Neural crest cell (in vitro differentiated cells): ENCODE measurements at places on chromosomes 11 and 22. TPM values are rescaled to one million over a fixed set of nuclear protein-coding genes. Genes with fewer than 3 reads are reported as not detected.

The PTPMT1 gene
- total RNA-seq: 41.8 and 47.0 TPM in 2 replicates

DNA sequence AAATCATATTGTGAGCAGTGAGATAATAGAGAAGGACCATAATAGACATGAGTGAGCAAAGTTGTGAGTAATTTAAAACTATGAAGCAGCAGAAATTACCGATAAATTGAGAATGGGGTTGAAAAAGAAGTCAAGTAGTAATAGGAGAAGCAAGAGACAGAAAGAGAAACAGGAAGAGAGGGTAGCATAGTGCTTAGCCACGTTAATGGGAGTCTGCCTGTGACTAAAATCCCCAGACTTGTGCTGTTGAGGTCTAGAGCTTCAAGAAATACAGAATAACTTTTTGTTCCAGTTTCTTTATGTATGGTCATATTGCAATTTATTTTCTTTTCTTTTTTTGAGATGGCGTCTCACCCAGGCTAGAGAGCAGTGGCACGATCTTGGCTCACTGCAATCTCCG lies 368.7 kb downstream of the METTL15 start:
- DNase-seq: no peak
- no peak overlapping the region for H3K4me3 ChIP-seq
- H3K27ac ChIP-seq: no peak overlapping the region
- H3K4me1 ChIP-seq: peaks cover 5% of the 10 kb centered on the region
- no peaks in the 10 kb centered on the region for H3K36me3 ChIP-seq
- H3K27me3 ChIP-seq: no peaks in the 10 kb centered on the region

- H3K4me1 ChIP-seq: peaks cover 17% of the 10 kb centered on the region
- no peak for DNase-seq
- H3K27me3 ChIP-seq: no peaks in the 10 kb centered on the region
- H3K4me3 ChIP-seq: no peak overlapping the region
Observed at GRCh38 chr11:19951558-19952115, 208.6 kb downstream of the DBX1 start.

DNA sequence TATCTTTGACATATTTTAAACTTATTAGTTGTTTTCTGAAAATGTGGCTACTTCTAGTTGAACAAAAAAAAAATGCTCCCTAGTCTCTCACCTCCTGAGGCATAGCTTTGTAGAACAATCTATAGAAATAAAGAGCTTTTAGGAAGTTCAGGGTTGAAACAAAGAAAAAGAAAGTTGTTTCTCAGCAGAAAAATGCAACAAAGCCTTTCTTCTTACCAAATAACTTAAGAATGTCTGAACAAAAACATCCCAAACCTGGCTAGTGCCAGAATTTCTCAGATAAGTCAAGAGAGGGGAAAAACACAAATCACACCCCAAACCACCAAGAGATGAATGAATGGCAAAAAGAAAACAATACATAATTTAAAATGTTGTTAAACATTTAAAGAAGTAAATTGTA lies 114.1 kb downstream of the MAML2 start:
- H3K4me1 ChIP-seq: peaks cover 14% of the 10 kb centered on the region
- H3K36me3 ChIP-seq: peaks cover 7% of the 10 kb centered on the region
- no peak for DNase-seq
- no peak overlapping the region for H3K27ac ChIP-seq

DNA sequence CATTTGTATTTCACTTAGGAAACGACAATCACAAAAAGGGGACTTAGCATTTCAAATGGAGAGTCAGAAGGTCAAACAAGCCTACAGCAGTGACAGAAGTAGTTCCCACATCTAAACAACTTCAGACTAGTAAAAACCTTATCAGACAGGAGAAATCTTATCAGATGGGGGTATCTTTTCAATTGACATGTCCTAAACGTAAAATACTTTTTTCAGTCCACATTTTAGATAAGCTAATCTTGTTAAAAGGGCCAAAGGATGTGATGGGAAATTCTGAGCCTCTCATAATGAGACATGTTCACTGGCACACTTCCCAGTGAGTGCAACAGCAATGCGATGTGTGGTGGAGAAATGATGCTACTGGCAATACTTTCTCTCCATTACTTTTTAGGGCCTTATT lies 2.4 kb downstream of the MAPK1 start:
- no peaks in the 10 kb centered on the region for H3K36me3 ChIP-seq
- no peak for DNase-seq
- peak overlapping the region; percentile 94 for H3K4me3 ChIP-seq
- peaks cover 69% of the 10 kb centered on the region for H3K4me1 ChIP-seq
- H3K27ac ChIP-seq: no peak overlapping the region

DNA sequence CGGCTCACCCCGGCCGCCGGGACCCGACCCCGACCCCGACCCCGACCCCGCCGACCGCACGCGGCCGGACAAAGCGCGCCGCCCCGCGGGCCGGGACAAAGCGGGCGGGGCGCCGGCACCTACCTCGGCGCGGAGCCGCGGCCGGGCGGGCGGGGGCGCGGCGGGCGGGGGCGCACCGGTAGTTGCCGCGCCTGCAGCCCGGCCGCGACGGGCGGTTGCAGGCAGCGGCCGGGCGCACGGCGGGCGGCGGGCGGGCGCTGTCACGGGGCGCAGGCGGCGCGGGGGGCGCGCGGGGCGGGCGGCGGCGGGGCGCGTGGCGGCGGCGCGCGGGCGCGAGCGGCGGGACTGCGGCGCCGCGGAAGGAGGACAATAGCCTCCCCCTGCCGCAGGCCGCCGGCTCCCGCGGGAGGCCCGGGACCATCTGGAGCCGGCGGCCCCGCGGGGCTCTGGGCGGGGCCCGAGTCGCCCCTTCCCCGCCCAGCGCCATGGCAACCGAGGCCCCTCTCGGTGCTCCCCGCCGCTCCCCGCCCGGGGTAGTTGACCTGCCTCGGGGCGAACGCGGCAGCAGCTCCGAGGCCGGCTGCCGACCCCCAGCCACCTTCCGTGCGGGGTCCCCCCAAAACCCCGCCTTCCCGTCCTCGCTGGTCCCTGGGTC lies 851 bp downstream of the SPTBN2 start:
- peak overlapping the region; percentile 89 for H3K27ac ChIP-seq
- peaks cover 24% of the 10 kb centered on the region for H3K4me1 ChIP-seq
- H3K4me3 ChIP-seq: peak overlapping the region; percentile 92
- no peaks in the 10 kb centered on the region for H3K36me3 ChIP-seq

- no peak for DNase-seq
- no peak overlapping the region for H3K4me3 ChIP-seq
- H3K4me1 ChIP-seq: peaks cover 49% of the 10 kb centered on the region
- H3K27me3 ChIP-seq: no peaks in the 10 kb centered on the region
- peaks cover 3% of the 10 kb centered on the region for H3K36me3 ChIP-seq
Observed at GRCh38 chr11:92528001-92528400, 303.4 kb downstream of the FAT3 start.
